ENCODE measurements at places on chromosomes 6 and 20.

DNA sequence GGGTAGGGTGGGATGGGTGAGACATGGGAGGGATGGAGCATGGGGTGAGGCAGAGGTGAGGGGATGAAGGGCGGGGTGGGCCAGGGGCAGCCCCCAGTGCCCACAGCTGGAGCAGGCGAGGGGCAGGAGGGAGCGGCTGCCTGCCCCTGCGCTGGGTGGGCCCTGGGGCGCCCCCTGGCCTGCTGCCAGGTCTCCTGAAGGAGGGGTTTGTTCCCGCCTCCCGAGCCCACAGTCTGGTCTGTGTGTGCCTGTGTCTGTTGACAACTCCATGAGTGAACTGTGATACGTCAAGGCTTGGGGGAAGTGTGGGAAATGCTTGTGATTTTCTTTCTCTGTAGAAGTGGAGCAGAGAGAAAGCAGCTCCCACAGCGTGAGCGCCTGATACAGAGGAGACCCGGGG, 10.9 kb upstream of the MRGBP start:
- DNase-seq, result no peak

DNA sequence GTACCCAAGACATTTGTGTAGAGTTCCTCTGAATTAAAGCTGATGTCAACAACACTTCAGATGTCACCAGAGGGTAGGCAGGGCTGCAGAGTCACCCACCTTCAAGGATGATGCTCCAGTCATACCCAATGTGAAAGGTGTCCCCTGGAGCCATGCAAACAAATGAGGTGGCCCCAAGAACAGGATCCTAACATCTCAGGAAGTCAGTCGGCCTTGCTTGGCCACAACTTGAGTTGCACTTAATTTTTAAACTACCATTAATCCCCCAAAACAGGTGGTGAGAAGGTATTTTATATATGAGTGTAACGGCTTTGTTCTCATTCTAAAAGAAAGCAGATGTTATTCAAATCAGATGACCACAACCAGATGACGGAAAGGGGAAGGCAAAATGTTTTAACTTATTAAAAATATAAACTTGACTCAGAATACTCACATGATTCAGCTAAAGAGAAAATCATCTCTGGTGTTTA, 21.1 kb upstream of the SERPINB1 start:
- no peak for DNase-seq

DNA sequence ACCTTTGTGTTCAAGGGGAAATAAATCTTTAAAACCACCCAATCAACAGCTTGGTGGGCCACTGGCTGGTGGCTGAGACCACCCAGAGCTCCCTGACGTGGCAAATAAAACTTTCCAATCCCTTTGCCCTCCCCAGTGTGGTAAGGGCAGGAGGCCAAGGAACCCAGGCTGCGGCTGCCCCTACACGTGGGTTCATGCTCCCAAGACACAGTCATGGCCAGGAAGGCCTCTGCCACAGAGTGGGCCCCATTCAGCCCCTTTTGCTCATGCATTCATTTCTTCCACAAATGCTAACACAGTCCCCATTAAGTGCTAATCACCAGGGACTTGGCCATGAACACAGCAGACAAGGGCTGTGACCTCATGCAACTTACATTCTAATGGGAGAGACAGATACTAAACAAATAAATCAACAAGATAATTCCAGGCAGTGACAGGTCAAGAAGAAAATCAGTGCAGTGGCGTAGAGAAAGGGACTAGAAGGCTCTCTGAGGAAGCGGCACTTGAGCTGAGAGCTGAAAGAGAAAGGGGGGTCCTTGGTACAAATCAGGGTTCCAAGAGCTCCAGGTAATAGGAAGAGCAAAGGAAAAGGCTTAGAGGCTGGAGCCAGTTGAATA, 13.8 kb downstream of the PREX1 start:
- no peak for DNase-seq

- no peak for DNase-seq
Observed at GRCh38 chr6:13696226-13696625, 15.4 kb downstream of the RANBP9 start.

- peak; percentile 76 for DNase-seq
Observed at GRCh38 chr6:156686301-156686994, 90.7 kb upstream of the ARID1B start.

GRCh38 chr6:166515072-166515810, 71.2 kb downstream of the RAMACL start:
- DNase-seq, result no peak

- DNase-seq, result no peak
Observed at GRCh38 chr20:60107621-60108390, 149.6 kb downstream of the CDH26 start.

GRCh38 chr6:35419417-35419816, 32.7 kb upstream of the FANCE start:
- DNase-seq, result no peak

DNA sequence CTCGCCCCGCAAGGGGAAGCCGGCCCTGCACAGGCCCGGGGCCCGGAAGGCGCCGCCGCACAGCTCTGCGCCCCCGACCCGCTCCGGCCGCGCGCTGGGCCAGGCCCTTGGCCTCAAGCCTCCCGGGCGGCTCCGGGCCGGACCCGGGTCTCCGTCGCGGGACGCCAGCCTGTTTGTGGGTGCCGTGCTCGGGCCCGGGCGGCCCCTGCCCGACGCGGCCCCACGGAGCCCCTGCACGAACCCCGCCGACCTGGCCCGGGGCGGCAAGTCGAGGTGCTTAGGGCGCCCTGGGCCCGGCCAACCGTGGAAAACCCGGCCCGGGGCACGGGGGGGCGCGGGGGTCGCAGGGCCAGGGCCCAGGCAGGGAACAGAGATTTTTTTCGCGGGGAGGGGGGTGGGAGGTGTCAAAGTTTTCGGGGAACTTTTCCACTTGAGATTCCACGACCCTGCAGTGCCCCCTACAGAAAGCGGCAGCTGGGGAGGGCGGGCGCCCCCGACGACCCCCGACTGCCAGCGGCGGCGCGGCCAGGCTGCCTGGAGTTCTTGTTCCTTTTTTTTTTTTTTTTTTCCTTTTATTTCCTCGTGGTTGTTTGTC, 805 bp upstream of the STX16 start:
- DNase-seq, result no peak

DNA sequence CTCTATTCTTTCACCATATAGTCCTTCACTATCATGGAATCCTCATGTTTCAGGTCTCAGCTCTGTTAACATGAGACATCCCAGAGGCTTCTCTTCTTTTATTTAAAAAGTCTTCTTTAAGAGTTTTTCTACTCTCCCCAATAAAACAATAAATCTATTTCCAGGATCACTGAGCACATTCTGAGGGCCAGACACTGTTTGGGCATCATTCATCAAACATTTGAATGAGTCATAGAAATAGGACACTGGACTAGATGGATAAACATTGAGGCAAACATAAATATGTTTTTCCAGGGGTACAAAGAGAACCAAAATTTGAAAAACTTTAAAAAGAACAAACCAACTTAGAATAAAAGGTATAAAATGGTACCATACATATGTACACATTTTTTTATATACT, 554.4 kb downstream of the KIF16B start:
- DNase-seq, result no peak

GRCh38 chr6:159002432-159003155, 2.6 kb upstream of the RSPH3 start:
- no peak for DNase-seq

GRCh38 chr6:158808941-158809678, 10.1 kb downstream of the EZR start:
- DNase-seq, result no peak

DNA sequence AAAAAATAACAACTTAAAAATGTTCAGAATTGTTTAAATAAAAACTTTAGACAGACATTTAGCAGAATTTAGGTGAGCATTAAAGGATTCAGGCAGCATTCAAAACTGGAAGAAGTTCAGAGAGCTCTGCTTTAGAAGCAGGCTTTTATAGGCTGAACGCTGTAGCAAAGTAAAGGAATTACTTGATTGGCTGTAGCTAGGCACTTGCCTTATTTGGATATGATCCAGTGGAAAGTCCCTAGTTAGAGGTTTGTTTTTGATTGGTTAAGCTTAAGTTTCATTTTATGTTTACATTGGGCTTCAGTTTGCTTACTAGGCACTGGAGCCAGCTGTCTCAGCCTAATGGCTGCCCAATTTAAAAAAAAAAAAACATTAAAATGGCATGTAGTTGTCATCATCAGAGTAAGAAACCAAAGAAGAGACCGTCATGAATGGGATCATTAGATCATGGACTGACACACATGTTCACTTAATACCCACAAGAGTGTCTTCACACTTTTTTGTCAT, 65.1 kb downstream of the CBFA2T2 start:
- peak; percentile 92 for DNase-seq

DNA sequence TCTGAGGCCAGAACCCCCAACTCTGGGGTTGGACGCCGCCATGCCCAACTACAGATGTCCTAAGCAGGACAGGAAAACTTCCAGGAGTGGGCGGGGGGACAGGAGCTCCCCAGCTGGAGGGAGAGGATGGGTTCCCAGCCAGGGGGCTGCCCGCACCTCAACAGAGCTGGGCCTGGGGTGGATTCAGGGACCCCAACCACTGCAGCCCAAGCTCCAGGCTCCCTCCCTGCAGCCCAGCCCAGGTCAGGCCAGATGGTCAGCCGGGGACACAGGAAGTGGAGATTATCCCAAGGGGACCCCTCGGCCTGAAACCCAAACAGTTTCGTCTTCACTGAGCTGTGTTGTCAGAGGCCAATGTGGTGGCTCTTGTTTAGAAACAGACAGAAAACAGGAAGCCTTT, 9.4 kb downstream of the LAMA5 start:
- no peak for DNase-seq

GRCh38 chr6:90478789-90479602, 107.9 kb downstream of the MAP3K7 start:
- DNase-seq, result peak; percentile 71

GRCh38 chr6:55704421-55704820, 125.4 kb upstream of the HMGCLL1 start:
- no peak for DNase-seq

DNA sequence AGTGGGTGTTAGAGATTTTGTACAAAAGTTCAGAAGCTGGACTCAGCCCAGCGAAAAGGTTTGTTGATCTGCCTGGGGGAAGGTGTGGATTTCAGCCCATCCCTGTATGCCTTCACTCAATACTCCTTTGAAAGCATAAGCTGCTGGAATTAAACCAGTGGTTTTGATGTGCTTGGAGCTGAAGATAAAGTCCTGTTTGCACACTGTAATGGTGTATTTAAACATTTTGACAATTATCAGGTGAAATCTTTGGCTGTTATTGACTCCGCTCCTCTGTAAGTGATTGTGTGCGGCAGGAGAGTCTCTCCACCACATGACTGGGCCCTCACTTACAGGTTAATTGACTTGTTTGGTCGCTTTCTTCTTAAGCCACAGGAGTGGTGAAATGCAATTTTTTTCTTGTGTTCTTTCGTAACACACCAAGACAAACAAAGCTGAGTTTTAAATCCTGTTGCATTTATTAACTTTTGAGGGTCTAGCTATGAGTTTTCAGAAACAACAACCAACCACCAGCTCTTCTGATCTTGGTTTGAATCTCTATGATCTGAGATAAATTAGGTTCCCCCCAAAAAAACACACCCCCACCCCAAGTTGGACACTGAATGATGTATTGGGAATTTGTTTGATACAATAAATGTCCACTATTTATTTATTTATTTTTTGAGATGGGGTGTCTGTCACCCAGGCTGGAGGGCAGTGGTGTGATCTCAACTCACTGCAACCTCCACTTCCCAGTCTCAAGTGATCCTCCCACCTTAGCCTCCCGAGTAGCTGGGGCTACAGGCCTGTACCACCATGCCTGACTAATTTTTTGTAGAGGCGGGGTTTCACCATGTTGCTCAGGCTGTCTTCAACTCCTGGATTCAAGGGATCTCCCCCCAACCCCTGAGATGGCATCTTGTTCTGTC, 46.3 kb upstream of the NCOA3 start:
- no peak for DNase-seq

DNA sequence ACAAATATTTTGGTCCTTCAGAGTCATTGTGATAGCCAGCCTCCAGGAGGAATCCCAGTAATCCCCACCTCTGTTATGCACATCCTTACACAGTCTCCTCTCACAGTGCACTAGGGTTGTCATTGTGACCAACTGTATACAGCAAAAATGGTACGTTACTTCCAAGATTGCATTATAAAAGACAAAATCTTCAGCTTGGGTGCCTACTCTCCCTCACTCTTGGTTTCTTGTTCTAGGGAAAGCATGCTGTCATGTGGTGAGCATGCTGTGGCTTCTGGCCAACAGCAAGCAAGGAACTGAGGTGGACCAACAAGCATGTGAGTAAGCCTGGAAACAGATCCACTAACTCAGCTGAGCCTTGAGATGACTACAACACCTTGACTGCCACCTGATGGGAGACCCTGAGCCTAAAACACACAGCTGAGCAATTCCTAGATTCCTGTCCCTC, 130.1 kb upstream of the DST start:
- no peak for DNase-seq

GRCh38 chr6:12295558-12296254, 5.5 kb downstream of the EDN1 start:
- no peak for DNase-seq

- no peak for DNase-seq
Observed at GRCh38 chr6:48844696-48845095, 618.4 kb downstream of the MMUT start.

- no peak for DNase-seq
Observed at GRCh38 chr6:107344383-107344782, 115.0 kb downstream of the PDSS2 start.

GRCh38 chr20:60573003-60573680, 614.9 kb downstream of the CDH26 start:
- peak; percentile 81 for DNase-seq

DNA sequence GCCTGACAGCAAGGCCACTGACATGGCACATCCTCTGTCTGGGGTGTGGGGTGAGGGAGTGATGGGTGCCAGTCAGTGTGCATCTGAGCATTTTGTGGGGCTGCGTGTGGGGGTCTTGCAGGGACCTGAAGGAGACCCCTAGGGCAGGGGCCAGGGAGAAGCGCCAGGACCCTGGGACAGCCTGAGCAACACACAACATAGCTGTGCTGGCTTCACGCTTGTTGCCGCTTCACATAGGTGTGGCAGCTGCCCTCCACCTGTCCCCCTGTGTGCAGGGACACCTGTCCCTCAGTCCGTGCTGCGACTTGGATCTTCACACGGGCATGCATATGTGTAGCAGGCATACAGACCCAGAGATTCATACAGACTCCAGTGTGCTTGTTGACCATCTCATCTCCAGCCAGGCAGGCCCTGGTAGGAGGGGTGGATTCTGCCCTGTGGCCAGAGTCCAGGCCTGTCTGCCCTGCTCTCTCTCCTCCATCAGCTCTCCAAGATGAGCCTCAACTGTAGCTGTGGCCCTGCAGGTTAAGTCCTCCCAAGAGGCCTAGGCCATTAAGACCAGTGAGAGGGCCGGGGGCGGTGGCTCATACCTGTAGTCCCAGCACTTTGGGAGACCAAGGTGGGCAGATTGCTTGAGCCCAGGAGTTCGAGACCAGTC, 3.2 kb upstream of the NPBWR2 start:
- no peak for DNase-seq

GRCh38 chr6:130853555-130854183, 26.5 kb downstream of the SMLR1 start:
- DNase-seq, result no peak
